ENCODE measurements at places on chromosomes 6 and 20. TPM values are rescaled to one million over a fixed set of nuclear protein-coding genes. Genes with fewer than 3 reads are reported as not detected.

- H3K36me3 ChIP-seq = no peaks in the 10 kb centered on the region
- H3K27ac ChIP-seq = no peak overlapping the region
- no peak overlapping the region for H3K4me3 ChIP-seq
- no peaks in the 10 kb centered on the region for H3K4me1 ChIP-seq
- no peak for DNase-seq
These were observed 46.4 kb downstream of the SPATA2 start for GRCh38 chr20:49868964-49869363.

Gene DLK2
- 3.9 TPM for total RNA-seq

DNA sequence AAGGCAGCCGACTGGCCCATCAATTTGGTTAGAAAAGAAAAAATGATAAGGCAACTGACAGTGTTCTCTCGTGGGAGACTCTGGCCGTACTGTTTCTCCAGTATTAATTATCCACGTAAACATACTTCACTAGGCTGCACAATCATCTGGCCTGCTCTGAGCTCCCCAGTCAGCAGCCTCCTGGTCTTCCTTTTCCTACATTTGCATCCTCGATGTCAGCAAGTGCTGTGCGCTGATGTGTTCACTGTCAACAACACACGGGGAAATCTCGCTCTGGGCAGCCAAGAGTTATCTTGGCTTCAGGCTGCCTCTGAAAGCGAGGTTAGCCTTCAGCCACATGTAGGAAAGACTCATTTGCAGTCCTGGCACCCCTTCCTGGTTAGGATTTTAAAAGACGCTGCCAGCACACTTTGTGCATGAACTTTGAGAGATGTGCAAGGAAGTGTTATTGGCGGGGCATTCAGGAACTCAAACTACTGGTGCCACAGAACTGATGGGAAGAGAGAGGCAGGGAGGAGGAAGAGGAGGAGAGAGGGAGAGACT, 460.5 kb upstream of the ARID1B start:
- DNase-seq = no peak
- H3K27ac ChIP-seq = no peak overlapping the region
- H3K4me1 ChIP-seq = no peaks in the 10 kb centered on the region

DNA sequence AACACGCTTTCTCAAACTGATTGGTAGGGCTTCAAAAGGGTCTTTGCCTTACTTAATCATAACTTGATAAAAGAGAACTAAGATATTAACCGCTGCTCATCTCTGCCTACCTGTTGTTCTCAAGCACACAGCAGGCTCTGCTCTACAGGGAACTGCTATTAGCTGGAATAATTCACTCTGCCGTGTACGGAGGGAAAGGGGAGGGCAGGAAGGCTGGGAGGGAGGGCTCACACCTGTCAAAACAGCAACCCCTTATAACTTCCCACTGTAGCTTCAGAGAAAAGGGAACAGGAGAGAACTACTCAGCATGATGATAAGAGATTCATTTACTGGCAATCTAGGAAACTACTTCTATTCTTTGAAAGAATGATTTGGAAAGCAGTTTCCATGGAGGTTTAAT, 75.1 kb downstream of the ZMYND8 start:
- H3K4me1 ChIP-seq = peaks cover 14% of the 10 kb centered on the region
- H3K4me3 ChIP-seq = no peak overlapping the region
- DNase-seq = no peak
- H3K36me3 ChIP-seq = no peaks in the 10 kb centered on the region
- H3K27ac ChIP-seq = no peak overlapping the region

- no peaks in the 10 kb centered on the region for H3K36me3 ChIP-seq
- no peak for DNase-seq
- H3K27me3 ChIP-seq = no peaks in the 10 kb centered on the region
- H3K27ac ChIP-seq = no peak overlapping the region
These were observed 55.3 kb downstream of the STK35 start for GRCh38 chr20:2156666-2157624.

Data from vagina (tissue), 2 donors.